T-cell (primary cell): ENCODE measurements at places on chromosomes 6 and 20.

DNA sequence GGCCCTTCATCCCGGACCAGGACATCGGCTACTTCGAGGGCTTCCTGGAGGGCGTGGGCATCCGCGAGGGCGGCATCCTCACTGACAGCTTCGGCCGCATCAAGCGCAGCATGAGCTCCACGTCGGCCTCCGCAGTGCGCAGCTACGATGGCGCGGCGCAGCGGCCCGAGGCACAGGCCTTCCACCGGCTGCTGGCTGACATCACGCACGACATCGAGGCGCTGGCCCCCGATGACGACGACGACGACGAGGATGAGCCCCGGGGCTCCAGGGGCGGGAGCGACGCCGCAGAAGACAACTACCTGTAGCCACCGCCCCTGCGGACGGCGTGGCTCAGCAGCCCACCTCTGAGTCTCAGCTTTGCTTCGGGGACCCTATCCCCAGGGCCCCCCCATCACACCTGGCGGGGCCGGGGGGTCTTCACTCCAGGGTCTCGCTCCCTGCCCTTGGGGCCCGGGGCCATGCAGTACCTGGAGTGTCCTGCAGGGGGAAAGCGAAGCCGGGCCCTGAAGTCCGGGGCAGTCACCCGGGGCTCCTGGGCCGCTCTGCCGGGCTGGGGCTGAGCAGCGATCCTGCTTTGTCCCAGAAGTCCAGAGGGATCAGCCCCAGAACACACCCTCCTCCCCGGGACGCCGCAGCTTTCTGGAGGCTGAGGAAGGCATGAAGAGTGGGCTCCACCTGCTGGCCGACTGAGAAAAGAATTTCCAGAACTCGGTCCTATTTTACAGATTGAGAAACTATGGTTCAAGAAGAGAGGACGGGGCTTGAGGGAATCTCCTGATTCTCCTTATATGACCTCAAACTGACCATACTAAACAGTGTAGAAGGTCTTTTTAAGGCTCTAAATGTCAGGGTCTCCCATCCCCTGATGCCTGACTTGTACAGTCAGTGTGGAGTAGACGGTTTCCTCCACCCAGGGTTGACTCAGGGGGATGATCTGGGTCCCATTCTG lies 20.8 kb upstream of the HCK start:
- peak; percentile 42 for DNase-seq

GRCh38 chr6:8218861-8219260 lies 116.5 kb upstream of the EEF1E1 start:
- DNase-seq, result no peak

DNA sequence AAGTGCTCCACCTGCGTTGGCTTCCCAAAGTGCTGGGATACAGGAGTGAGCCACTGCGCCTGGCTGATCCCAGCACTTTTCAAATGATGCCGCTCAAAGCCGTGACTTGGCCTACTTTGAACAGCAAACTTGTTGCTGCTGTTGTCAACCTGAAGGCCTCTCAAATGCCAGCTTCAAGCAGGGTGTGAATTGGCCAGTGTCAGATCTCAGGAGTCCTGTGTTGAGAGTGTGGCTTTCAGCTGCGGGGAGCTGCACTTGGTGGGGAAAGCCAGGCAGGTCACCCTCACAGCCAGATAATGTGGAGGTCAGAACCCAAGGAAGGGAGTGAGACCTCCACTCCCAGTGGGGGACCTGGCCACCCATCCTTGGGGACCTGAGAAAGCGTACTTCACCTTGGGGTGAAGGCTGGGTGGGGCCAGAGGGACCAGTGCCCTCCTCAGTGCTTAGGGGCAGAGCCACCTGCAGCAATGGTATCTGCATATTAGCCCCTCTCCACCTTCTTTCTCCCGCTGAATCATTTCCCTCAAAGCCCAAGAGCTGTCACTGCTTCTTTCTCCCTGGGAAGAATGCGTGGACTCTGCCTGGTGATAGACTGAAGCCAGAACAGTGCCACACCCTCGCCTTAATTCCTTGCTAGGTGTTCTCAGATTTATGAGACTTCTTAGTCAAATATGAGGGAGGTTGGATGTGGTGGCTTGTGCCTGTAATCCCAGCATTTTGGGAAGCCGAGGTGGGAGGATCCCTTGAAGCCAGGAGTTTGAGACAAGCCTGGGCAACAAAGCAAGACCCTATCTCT lies 19.1 kb upstream of the PANK2 start:
- no peak for DNase-seq

- no peak for DNase-seq
Measured at GRCh38 chr20:44407402-44408184, 52.1 kb downstream of the HNF4A start.

GRCh38 chr6:31210741-31211532 lies 40.5 kb upstream of the POU5F1 start:
- DNase-seq, result no peak

DNA sequence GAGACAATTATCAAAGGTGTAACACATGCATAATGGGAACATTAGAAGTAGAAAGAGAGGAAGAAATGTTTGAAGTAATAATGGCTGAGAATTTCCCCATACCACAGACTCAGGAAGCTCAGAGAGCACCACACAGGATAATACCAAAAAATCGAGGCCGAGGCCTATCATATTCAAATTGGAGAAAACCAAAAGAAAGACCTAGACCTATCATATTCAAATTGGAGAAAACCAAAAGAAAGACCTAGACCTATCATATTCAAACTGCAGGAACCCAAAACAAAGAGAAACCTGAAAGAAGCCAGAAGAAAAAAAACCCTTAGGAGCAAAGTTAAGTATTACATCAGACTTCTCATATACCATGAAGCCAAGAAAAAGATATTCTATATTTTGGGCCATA lies 18.0 kb downstream of the NINL start:
- no peak for DNase-seq

- no peak for DNase-seq
Measured at GRCh38 chr20:63733579-63734081, 2.8 kb upstream of the LIME1 start.

DNA sequence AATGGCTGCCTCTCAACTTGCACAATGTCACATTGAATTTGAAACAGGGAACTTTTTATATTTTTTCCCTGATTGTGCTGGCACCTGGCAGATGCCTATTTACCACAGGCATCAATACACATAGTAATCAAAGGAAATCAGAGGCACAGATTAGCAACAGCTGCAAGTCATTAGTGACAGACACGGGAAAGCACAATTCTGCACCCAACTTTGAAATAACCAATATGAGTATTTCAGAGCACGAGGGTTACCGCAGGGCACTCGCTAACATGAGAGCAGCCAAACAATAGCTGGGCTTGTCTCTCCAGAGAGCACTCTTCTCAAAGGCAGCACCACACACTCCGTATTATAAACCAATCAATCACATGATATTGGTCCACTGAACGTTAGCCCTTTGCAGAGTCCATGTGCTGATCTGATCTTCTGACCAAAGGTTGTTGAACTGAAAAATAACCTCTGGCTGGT lies 149.5 kb downstream of the RNF144B start:
- no peak for DNase-seq

DNA sequence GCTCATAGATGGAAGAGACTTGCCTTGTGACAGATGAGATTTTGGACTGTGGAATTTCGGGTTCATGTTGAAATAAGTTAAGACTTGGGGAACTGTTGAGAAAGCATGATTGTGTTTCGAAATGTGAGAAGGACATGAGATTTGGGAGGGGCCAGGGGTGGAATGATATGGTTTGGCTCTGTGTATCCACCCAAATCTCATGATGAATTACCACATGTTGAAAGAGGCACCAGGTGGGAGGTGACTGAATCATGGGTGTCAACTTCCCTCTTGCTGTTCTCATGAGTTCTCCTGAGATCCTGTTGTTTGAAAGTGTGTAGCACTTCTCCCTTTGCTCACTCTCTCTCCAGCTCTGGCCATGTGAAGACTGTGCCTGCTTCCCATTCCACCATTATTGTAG lies 17.9 kb downstream of the AHI1 start:
- DNase-seq, result no peak

GRCh38 chr20:51410586-51411325 lies 131.8 kb downstream of the NFATC2 start:
- no peak for DNase-seq

- DNase-seq, result no peak
Measured at GRCh38 chr20:49276161-49276960, 1.5 kb downstream of the ZNFX1 start.

DNA sequence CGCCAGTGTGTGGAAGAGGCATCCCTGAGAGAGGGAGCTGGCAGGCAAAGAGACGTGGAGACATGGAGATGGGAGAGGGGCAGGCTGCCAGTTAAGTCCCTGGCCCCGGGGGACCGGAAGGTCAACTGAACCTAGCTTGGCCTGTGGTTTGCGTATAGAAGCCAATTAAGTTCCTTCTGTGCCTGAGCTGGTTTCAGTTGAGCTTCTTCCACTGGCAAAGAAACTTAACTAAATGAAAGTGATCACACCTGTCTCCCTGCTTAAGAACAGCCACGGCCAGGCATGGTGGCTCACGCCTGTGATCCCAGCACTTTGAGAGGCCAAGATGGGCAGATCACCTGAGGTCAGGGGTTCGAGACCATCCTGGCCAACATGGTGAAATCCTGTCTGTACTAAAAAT lies 26.7 kb upstream of the NNAT start:
- DNase-seq, result no peak

DNA sequence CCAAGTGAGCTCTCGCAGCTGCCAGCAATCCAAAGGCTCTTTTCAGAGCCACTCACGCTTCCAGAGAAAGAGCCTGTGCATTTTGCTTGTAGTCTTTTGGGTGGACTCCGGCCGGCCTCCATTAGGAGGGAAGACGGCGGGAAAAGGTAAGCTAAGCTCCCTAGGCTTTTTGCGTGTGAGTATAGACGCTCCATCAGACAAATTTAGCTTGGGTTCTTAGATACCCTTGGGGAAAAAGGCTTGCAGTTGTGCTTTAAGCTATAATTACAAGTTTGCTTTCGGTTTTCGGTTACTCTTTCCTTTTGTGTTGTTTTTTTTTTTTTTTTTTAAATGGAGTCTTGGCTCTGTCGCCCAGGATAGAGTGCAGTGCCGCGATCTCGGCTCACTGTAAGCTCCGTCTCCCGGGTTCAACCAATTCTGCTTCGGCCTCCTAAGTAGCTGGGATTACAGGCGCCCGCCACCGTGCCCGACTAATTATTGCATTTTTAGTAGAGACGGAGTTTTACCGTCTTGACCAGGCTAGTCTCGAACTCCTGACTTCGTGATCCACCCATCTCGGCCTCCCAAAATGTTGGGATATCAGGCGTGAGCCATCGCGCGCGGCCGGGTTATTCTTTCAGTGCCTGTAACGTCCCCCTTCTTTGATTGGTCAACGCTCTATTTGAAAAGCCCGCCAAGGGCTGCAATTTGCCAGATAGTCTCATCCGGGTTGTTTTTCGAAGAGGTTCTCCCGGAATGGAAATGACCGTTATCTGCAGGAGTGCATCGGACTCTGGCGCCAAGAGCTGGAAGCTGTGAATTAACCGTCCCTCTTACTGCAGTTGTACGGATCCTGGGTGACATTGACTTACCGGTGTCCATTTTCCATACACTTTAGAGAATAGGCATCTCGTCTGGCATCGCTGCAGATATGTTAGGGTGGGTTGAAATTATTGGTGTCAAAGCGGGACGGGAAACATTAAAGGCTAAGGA lies 18.1 kb downstream of the OR2B2 start:
- DNase-seq, result peak; percentile 61

GRCh38 chr6:151610326-151610725 lies 116.5 kb downstream of the CCDC170 start:
- no peak for DNase-seq

- DNase-seq, result no peak
Measured at GRCh38 chr20:5072756-5073659, 46.8 kb downstream of the PCNA start.

DNA sequence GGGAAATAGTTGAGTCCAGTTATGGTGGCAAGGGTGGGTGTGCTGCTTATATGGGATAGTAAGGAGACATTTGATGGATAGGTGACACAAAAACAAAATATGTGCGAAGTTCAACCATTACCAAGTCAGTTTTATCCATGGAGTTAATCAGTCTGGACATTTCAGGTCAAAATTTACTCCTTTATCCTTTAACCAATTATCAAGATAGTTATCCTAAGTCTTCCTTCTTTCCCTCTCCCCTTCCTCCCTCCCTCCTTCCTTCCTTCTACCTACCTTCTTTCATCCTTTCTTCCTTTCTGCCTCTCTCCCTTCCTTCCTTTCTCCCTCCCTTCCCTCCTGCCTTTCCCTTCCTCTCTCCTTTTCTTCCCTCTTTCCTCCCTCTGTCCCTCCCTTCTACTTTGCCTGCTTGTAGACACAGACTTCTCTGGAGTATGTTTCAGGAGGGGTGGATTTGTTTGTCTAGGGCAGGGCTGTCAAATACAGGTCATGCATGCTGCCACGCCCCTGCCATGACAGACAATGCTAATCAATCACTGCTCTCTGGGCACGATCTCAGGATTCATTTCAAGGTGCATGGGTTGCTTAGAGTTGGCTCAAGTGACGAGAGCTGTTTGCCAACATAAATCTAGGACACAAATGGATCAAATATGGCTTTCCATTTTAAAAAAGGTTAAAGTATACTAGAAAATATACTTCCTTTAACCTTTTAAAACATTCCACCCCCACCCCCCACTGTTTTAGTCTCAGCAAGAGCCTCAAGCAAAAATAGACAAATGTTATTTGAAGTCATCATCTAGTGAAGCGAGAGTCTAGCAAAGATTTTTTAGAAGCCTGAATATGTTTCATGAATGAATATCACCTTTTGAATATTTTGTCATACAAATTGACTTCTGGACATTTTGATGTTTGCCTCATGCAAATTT lies 281.6 kb upstream of the CITED2 start:
- DNase-seq, result no peak

DNA sequence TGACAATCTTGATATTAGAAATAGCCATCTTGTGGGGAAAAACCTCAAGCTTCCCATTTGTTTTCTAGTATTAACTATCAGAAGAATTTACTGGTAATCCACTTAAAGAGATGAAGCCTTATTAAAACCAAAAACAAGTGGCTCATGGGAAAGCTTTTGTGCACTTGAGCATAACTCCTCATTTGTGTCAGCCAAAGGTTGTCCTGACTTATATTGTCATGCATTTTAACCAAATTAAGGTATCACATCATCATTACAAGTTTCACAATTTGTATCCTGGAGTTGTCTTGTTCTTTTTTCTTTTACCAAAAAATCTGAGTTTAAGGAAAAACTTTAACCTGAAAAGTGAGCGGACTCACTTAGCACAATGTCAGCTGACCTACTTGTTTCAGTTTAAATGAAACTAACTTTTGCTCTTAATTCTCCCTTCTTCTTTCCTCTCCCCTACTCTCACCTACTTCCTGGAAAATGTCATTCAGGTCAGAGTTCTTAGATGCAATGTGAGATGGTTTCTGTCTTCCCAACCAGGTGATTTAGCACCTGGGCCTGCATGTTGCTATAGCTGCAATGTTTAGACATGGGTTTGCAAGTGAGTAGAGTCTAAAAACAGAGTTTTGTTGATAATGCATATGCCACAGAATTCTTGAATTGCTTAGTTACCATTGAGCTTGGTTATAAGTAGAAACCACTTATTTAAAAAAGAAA lies 82.8 kb downstream of the TNFAIP3 start:
- DNase-seq, result no peak

GRCh38 chr6:16618962-16619361 lies 142.3 kb downstream of the ATXN1 start:
- no peak for DNase-seq

- no peak for DNase-seq
Measured at GRCh38 chr6:168532070-168532469, 91.1 kb downstream of the SMOC2 start.
